ENCODE measurements at places on chromosomes 5 and 9.

DNA sequence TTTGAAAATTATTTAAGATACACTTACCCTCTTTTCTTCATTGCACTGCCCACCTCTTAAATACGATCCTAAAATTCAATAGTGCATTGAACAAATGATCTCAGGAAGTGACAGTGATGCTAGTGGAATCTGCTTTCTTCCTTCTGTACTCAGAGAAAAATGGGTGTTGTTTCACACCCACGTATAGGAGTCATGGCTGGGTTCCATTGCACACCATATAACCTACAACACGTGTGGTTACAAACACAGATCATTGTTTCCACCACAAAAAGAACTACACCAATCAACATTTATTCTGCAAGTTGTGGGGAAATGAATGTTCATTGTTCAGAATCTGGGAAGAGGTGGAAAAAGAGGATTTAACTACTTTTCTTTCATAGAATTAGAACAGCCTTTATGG, 275.9 kb downstream of the MAN2A1 start:
- no peak for DNase-seq

- no peak for DNase-seq
These were observed 5.9 kb upstream of the QSOX2 start for GRCh38 chr9:136251264-136252115.

GRCh38 chr9:128683340-128684064, 5.5 kb upstream of the SET start:
- no peak for DNase-seq

- no peak for DNase-seq
These were observed 62.9 kb upstream of the ORM1 start for GRCh38 chr9:114259798-114260523.

DNA sequence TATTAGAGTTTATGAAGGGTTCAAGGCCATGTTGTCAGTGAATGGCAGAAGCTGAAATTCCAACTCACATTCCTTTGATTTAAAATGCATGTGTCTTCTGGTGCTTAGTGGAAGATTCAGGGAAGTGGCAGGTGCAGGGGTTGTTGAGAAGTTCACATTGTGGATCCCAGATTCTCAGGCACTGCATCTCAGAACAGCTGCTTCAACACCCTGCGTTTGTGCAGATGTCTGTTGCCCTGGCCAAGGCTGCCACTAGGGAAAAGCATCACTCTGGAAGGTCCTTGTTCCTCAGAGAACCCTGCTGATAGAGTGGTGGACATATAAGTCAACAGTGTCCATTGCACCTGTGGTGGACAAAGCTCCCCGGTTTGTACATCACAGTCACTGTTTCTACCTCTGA, 162.7 kb downstream of the PAPPA start:
- no peak for DNase-seq

GRCh38 chr9:36213989-36214388, 23.3 kb downstream of the CLTA start:
- DNase-seq: no peak

Measured in fibroblast of the conjunctiva (primary cell).